Testis (tissue), 5 donors: ENCODE measurements at places on chromosomes 11 and 22.

DNA sequence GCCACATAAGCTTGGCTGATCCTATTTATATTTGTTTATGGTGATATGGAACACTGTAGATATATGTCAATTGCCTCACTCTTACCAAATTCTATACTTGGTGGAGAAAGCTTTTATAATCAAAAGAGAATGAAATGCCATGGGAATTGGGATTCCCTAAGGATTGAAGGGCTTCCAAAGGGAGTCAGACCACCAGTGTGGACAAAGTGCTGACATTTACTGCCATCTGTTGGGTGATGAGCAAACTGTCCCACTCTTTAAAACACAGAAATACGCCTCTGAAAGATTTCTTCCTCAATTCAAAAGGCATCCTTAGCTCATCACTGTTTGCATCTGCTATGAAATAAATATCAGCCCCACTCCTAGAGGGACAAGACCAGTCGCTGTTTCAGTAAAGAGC lies 7.1 kb downstream of the SLC1A2 start:
- no peak for DNase-seq

GRCh38 chr11:101726988-101727387 lies 143.2 kb upstream of the TRPC6 start:
- no peak for DNase-seq

DNA sequence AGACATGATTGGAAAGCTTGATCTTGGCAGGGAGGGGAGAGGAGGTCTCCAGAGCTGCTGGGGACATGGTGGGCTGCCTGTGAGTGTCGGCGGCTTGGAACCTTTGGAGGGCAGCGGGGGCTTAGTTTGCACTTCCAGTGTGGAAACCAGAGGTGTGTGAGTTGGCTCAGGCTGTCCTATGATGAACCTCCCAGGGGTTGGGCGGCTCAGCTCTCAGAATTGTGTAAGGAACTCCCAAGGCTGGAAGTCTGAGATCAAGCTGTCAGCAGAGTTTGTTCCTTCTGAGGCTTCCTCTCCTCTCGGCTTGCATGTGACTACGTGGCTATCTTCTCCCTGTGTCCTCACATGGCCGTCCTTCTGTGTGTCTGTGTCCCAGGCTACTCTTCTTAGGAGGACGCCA lies 87.9 kb upstream of the B3GAT1 start:
- no peak for DNase-seq

DNA sequence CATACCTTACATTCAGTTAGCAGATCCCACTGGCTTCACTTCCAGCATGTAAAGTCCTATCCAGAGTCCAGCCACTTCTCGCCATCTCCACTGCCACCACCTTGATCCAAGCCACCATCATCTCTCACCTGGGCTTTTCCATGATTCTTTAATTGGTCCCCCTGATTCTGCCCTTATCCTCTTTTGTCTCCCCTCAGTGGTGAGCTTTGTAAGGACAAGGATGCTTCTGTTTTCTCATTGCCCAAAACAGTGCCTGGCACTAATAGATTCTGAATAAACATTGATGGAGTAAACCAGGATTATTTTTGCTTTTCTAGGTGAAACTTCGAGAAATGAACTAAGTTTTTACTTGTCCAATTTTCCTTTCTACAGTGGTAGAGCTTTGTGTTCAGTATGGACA lies 4.4 kb downstream of the POLA2 start:
- no peak for DNase-seq

DNA sequence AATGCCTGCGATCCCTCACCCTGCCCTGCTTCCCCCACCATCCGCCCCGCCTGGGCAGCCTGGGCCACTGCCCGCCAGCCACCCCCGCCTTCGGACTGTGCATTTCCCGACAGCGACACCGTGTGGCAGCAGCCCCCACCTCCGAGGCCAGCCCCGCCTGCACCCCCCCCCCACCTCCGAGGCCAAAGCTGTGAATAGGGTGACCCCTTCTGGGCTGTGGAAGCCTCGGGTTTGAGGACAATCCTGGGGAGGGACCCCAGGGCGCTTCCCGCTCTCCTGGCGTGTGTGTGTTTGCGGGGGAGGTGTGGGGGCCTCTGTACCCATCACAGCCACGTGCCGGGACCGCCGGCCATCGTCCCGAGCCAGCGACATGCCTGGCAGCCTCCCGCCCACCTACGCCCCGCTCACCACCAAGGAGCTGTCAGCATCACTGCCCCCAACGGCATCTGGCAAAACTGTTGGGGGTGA lies 33.8 kb upstream of the PPARA start:
- peak; percentile 96 for DNase-seq

- no peak for DNase-seq
Observed at GRCh38 chr11:3995307-3995706, 99.3 kb upstream of the RRM1 start.

DNA sequence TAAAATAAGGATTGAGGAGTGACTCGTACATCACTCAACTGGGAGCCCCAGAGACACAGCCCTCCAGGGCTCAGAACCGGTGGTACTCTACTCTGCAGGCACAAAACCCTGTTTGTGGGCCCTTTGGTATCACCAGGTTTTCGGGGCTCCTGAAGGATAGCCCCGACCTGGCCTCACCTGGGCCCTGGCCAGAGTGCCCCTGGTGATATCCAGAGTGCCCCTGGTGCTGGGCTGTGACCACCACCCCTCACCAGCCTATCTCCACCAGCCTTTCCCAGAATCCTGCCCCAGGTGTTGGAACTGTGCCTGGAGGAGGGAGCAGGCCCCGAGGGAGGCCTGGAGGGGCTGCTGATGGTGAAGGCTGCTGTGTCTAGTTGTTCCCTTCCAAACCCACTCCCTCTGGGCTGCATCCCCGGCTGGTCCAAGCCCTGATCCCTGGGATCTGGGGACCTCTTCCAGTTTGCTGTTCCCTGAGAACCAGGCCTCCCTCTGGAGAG lies 2.2 kb upstream of the GGT5 start:
- DNase-seq: no peak

DNA sequence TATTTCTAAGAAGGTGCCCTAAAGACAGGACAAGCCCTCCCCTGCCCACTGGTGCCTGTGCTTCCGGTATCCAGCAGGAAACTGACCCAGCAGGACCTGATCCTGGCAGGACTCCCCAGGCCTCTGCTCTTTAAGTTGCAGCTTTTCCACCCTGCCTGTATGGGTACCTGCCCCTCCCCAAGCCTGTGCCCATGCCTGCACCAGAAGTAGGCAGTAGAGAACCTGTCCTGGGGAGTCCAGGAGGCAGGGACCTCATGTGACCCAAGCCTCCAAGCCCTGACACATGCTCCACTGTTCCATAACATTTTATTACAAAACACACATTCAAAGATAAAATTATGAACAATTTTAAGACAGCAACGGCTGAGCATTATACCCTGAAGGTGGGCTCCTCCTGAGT lies 14.2 kb downstream of the CWC15 start:
- no peak for DNase-seq
